Astrocyte of the spinal cord (primary cell): ENCODE measurements at places on chromosomes 2 and 18.

- no peak for DNase-seq
These were observed 215.7 kb downstream of the SLC4A10 start for GRCh38 chr2:161839926-161840325.

DNA sequence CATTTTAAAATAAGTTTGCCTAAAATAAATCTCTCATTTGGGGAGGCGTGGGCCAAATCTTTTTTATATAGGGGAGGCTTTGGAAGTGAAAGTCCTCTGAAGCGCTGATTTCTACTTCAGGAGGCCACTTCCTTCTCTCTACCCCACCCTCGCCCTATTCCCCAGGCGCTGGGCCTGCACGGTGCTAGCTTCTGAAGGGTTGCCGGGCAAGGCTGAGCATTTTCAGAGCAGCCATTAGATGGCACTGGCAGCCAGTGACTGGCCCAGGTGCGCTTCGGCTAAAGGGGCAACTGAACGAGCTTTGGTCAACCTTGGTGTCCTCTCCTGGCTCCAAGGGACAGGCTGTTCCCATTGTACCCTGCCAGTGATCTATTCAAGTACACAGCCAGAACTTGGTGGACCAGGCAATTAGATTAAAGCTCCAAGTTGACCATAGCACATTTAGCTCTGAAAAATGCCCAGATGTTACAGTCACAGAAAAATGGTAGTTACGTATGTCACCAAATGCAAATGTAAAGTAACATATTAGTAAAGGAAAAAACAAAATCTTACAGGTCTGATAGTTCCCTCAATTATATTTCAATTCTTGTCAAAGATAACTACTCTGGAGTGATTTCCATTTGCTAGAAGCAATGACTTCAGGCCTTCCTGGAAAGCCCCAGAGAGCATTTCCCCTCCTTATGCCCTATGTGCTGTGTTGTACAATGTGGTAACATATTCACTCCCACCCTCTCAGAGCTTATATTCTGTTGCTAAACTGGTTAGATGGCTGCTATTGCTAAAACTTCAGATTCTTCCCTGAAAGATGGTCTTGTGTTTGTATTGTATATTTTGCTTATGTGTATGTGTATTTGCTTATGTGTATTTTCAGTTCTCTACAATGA, 2.1 kb downstream of the POMC start:
- no peak for DNase-seq

GRCh38 chr2:95374921-95375471, 27.5 kb upstream of the FAHD2A start:
- DNase-seq = peak; percentile 5

DNA sequence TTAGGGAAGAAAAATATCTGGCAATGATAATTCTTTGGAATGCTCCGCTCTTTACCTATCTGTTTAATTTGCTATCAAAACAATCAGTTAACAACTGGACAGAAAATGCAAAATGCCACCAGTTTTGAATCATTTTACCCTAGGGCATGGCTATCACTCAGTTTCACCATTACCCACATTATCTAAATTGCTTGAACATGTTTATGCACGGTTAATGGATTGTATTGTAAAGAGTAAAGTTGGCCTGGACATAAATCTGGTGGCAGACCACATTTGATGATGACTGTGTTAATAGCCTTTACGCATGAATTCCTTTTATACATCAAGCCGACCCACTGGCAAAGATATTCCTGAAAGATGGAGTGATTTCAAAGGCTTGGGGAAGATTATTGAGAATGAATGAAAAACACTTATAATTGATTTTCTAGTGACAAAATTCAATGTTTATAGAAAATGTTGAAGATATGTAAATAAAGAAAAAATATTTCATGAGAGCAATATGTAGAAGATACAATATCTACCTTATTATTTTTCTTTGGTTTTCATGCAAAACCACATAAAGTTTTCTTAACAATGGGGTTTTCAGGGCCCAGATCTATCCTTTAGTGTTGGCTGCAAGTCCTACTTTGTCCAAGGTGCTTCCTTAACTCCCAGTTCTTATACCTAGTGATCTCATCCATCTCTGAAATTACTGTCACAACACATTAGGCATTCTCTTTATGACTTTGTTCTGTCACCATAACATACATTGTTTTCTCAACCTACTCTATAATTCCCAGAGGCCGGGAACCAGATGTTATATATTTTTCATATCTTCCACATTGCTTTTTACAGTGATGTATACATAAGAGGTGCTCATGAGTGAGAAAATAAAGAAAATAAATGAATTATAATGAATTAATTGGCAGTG, 265.1 kb downstream of the RIT2 start:
- DNase-seq = no peak

GRCh38 chr2:163646687-163647086, 89.1 kb downstream of the FIGN start:
- DNase-seq = no peak

DNA sequence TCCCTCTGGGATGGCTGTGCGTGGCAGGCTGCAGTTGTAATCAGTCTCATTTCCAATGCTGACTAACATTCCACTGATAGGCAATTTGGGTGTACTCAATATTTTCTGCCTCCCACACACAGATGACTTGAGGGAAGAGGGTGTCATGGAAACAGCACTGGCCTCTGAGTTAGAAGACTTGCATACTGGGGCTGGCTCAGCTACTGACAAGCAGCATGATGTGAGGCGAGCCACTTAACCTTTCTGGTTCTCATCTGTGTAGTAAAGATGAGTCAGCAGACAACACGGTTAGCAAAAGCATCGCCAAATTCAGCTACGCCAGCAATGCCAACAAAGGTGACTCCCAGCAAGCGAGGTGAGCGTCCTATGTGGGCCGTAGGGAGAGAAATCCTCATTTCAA, 73.5 kb downstream of the COLEC12 start:
- DNase-seq = peak; percentile 70
